T follicular helper cell (primary cell): ENCODE measurements at places on chromosomes 7 and 10.

- no peak for DNase-seq
Observed at GRCh38 chr10:118107541-118107940, 60.8 kb upstream of the RAB11FIP2 start.

DNA sequence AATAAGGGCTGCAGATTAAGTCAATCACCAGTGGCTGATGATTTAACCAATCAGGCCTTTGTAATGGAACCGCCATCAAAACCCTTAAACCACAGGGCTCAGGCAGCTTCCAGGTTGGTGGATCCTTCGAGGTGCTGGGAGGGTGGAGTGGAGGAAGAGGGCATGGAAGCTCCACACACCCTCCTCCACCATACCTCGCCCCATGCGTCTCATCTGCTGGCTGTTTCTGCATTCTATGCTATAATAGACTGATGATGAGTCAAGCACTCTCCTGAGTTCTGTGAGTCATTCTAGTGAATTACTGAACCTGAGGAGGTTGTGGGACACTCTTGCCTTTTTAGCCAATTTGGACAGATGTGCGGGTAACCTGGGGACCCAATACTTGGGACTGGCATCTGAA is 43.9 kb downstream of the CHST15 start:
- no peak for DNase-seq

DNA sequence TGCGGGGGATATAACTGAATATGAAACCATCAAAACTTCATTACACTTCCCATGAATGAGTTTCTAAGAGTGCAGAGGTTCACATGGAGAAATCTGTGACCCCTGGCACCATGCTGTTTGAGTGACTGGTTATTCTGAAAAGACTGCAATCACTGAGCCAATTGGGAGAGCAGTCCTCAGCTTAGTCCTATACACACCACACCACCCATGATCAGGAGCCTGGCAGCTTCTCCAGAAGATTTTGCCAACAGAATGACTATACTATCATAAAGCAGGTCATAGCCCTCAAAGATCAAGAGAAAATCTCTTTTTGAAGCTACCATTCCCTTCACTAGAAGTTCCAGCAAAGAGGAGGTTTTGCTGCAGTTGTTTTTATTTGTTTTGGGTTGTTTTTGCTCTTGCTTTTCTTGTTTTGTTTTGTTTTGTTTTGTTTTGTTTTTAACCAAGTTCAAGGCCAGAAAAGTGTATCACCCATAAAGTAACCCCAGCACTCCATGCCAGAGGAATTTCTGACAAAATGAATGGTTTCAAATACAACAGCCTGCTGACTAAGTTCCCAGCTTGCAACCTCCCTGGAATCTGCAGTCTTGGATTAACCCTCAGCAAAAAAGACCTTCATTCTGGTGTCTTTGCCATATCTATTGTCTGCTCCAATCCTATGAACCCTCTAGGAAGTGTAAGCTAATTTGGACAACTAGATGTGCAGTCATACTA is 19.7 kb upstream of the HGF start:
- no peak for DNase-seq

DNA sequence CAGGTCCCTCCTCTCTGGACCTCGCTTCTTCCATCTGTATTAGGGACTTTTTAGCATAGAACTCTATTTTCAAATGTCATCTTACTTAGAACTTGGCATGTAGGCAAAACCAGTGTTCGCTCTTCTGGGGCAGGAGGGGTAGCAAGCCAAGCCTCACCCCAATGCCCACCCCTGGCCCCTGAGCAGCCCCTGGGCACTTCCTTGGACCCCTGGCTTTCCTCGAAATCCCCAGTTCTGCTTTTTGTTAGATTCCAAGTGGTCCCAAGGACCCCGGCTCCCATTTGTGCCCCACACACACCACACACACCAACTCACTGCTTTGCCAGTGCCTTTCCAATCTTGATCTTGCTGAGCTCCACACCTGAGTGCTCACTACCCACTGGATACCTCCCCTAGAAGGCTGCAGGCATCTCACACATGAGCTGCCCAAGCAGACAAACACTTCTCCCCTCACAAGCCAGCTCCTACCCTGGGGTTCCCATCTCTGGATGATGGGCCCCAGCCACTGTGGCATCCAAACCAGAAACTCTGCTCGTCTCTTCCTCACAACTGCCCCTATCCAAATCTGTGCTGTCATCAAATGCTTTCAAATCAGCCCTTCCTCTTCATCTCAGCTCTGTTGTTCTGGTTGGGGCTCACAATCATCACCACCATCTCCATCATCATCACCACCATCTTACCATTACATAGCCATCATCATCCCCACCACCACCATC is 167.9 kb upstream of the ZMIZ1 start:
- no peak for DNase-seq

GRCh38 chr10:33460505-33461294 is 126.2 kb upstream of the NRP1 start:
- no peak for DNase-seq

- no peak for DNase-seq
Observed at GRCh38 chr7:141160246-141160860, 86.5 kb downstream of the TMEM178B start.

- DNase-seq, result no peak
Observed at GRCh38 chr7:46572691-46573090, 651.6 kb upstream of the IGFBP3 start.

GRCh38 chr7:36469236-36469635 is 79.6 kb downstream of the ANLN start:
- DNase-seq, result no peak

GRCh38 chr7:32091608-32092210 is 21.5 kb upstream of the PDE1C start:
- no peak for DNase-seq

DNA sequence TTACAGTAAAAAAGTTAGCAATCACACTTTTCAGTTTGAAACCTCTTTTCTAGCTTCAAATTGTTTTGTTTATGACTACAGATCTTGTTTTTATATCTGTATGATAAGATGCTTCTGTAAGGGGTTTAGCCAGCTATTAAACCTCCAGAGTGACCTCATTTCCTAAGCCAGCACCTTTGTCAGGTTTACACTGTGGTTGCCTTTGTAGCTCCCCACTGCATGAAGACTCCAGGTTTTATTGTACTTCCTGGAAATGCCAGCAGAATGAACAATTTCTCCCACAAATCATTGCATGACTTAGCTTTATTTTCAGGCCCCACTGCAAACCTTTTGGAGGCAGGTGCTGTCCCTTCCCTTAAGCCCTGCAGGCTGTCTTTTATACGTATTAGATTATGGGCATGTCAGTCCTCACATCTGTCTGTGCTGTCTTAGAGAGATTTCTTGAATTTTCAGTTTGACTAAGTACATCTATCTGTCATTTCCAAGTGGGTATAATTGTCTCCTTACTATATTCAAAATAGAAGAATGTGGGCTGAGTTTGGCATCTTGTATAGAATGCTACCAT is 8.2 kb upstream of the AGR3 start:
- no peak for DNase-seq

- no peak for DNase-seq
Observed at GRCh38 chr10:3624367-3624766, 160.6 kb downstream of the KLF6 start.

GRCh38 chr10:99360934-99361333 is 31.8 kb downstream of the CNNM1 start:
- DNase-seq, result no peak

DNA sequence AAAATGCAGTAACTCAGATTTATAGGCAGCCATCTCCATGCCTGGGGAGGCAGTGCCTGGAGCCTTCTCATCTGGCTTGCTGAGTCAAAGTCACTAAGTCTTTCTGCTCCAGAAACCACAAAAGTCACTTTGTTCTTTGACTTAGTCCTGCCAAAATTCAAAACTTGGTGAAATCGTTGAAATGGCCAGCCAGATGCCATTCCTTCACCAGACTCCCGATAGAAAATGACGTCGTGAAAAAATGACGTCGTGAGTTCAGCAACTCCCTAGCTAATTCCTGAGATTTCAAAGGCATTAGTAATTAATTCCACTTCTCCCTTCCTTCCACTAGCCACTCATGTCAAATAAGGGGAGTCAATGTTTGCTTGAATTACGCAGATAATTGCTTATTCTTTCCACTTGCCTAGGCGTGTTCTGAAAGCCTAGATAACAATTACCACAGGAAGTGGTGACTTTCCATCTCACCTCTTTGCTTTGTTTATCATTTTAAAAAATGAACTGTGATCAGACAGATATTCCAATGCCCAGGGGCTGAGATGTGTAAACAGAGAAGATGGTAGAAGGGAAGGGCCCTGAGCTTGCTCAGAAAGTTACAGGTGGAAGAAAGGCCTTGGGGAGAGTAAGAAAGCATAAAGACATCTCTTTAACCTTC is 48.5 kb upstream of the OSBPL3 start:
- DNase-seq, result peak; percentile 5

GRCh38 chr7:96548664-96549063 is 161.0 kb downstream of the SEM1 start:
- DNase-seq, result no peak

DNA sequence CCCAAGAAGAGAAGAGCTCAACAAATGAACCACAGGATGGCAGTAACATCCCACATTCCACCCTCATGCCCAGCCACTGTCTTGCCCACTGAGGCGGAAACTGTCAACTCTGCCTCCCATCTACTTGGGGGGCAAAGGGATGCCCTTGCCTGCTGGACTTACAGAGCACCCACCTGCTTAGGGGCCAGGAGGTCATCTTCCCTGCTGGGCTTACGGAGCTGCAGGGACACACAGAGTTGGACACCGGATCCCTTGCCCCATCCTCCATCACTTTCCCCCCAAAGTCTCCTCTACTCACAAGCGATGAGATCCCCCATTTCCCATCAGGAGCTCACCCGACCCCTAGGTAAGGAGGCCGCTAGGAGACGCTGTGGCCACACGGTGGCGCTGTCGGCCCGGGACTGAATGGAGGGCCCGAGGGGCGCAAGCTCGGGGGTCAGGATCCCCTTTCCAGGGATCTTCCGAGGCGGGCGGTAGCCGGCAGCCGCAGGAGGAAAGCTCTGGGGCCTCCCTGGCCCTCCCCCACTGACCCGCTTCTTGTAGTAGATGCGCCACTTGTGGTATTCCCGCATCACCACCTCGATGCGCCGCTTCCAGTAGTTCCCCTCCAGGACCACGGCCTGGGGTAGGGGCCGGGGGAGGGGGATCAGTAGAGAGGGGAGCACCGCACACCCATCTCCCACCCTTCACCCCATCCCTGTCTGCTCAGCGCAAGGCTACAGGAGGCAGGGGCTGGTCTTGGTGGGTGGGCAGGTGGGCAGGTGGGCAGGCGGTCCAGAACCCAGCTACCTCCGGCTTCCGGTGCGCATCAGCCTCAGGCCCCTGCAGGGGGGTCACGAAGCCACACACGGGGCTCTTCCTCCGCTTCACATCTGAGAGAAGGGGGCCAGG is 17.3 kb downstream of the MLXIPL start:
- peak; percentile 46 for DNase-seq

GRCh38 chr7:37508118-37508517 is 59.5 kb upstream of the ELMO1 start:
- no peak for DNase-seq

DNA sequence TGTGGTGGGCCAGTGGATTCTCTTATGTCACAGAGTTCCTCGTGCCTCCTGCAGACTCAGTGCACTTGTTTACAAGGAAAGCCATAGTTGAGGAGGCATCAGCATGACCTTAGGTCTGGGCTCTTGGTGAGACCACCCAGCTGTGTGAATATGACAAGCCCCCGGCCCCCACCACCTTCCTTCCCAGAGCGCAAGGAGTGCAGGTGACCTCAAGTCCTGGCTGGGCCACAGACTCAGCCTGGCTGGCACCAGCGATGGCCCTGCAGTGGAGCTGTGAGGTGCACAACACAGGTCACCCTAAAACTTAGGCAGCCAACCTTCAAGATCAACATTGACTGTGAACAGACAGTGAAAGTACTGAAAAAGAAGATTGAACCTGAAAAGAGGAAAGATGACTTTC is 14.2 kb upstream of the SEMA3E start:
- DNase-seq, result no peak

GRCh38 chr10:71187600-71187999 is 24.8 kb upstream of the UNC5B start:
- DNase-seq, result no peak

- peak; percentile 64 for DNase-seq
Observed at GRCh38 chr10:102231357-102232318, 5.5 kb downstream of the ELOVL3 start.

GRCh38 chr10:129764901-129765663 is 199.0 kb downstream of the EBF3 start:
- DNase-seq, result no peak

GRCh38 chr7:16754856-16755317 is 1.3 kb downstream of the TSPAN13 start:
- DNase-seq, result no peak

DNA sequence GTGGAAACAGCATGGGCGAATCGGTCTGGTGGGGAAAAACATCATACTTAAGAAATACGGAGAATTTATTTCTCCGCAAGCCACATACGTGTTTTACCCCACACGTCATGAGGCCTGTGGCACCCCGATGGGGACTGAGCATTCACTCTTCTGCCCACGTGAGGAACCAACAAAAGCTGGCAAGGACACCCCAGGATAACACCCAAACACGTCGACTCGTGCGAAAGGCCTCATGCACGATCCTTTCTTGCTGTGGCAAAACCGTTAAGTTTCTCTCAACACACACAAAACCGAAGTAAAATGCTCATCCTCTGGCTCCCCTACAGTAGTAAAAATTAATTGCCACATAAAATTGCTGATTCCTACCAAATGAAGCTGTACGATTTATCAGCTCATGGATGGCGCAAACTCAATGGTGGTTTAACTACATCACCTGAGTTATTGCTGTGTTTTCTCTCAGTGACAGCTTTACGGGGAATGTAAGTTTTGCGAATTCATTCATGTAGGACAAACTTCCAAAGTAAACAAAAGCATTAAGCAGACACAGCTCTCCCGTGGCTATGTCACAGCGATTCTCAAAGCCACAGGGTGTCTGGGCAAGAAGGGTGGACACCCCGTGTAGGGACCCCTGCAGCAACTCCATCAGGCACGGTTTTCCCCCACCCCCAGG is 97.0 kb downstream of the CTBP2 start:
- no peak for DNase-seq

DNA sequence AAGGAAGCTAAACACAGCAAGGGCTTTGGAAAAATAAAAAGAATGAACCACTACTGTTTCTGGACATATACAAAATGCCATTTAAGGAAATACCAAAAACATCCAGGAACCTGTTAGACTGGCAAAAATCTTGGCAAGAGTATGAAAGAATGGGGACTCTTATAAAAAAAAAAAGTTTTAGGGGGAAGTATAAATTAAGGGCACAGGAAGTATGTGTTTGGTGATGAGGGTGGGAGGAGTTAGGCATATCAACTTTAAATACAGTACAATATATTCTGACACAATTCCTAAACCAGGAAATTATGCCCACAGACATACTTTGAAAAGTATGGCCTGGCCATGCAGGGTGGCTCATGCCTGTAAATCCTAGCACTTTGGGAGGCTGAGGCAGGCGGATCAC is 74.2 kb downstream of the WAPL start:
- no peak for DNase-seq
